ENCODE measurements at places on chromosomes 11 and 22.

- H3K4me1 ChIP-seq = no peaks in the 10 kb centered on the region
- no peaks in the 10 kb centered on the region for H3K27me3 ChIP-seq
- H3K27ac ChIP-seq = peak overlapping the region; percentile 31
- no peak for DNase-seq
Measured at GRCh38 chr11:12914400-12914912, 94.7 kb upstream of the RASSF10 start.

- no peaks in the 10 kb centered on the region for H3K27me3 ChIP-seq
- H3K4me1 ChIP-seq = peaks cover 4% of the 10 kb centered on the region
- no peaks in the 10 kb centered on the region for H3K36me3 ChIP-seq
Measured at GRCh38 chr11:70065318-70066135, 12.6 kb upstream of the ANO1 start.

GRCh38 chr22:17267661-17268330, 48.6 kb upstream of the ADA2 start:
- no peak overlapping the region for H3K4me3 ChIP-seq
- no peaks in the 10 kb centered on the region for H3K27me3 ChIP-seq
- no peaks in the 10 kb centered on the region for H3K36me3 ChIP-seq
- H3K27ac ChIP-seq = no peak overlapping the region

DNA sequence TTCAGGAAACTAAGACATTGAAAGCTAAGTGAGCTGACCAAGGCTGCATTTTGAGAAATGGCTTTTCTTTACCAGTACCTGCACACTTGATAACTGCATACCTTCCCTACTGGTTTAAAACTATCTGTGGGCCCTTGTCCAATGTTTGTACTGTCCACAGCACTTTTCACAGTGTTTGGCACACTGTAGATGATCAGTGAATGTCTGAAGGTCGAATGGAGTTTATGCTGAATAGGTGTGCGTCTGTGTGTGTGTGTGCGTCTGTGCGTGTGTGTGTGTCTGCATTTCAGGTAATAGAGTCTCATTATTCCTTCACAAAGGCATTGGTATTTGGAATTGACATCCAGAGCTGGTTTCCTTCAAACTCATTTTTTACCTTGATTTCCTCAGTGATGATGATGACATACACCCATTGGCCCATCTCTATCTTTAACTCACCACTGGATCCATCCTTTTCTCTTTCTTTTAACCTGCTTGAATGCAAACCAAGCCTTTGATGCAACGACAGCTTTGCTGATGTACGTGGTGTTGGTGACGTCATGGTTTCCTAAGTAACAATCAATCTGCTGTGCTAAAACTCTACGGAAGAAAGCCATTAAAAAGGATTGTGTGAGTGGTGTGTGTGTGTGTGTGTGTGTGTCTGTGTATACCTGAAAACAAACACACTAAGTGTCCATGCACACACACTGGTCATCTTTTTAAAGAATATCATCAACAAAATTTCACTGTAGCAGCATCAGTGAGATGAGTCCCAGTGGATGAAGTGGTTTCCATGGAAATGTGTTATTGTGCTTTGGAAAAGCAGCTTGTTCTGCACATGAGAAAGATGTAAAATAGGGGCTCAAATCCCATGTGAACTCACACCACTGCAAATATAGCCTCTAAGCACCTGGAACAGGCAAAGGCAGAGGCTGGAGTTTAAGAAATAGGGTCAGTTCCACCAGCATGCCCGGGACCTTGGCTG, 490.2 kb upstream of the B3GAT1 start:
- H3K27me3 ChIP-seq = no peaks in the 10 kb centered on the region
- no peaks in the 10 kb centered on the region for H3K36me3 ChIP-seq
- H3K4me1 ChIP-seq = no peaks in the 10 kb centered on the region

DNA sequence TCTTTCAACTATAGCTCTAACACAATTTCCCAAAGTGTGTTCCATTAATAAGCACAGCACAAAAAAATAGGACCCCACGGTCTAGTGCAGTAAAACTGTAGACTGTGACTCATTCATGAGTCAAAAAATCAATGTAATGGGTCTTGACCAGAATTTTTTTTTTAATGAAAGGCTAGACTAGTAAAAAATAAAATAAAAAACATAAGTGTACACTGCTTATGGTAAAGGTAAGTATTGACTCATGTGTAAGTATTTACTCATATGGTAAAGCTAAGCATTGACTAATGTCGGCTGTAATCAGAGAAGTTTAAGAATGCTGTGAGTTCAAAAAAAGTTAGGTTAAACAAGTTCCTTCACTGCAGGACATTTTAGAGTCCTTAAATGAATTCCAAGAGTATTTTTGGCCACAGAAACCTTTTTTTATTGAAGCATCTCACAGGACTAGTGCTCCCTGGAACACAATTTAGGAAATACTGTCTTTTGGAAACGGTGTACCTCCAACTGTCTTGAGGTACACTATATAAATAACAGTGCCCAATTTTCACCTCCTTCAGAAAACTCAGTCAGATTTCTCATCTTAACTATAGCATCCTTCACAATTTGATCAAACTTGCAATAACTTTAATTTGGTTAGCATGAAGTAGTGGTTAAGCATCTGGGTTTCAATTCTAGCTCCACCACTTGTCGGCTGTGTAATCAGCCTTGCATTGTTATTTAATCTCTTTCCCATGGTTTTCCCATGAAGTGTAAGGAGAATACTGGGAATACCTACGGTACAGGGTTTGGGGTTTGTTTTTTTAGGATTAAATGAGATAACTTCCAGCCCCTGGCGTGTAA, 2.1 kb downstream of the CCDC73 start:
- no peak for DNase-seq
- no peak overlapping the region for H3K4me3 ChIP-seq
- peaks cover 8% of the 10 kb centered on the region for H3K4me1 ChIP-seq
- H3K36me3 ChIP-seq = no peaks in the 10 kb centered on the region
- H3K27me3 ChIP-seq = no peaks in the 10 kb centered on the region

- no peak for DNase-seq
- no peaks in the 10 kb centered on the region for H3K36me3 ChIP-seq
- H3K27ac ChIP-seq = peak overlapping the region; percentile 44
- H3K27me3 ChIP-seq = peaks cover 15% of the 10 kb centered on the region
- no peak overlapping the region for H3K4me3 ChIP-seq
Measured at GRCh38 chr11:61082062-61082870, 20.0 kb upstream of the CD5 start.

GRCh38 chr11:111173221-111173620, 72.3 kb upstream of the POU2AF2 start:
- H3K4me3 ChIP-seq = no peak overlapping the region
- DNase-seq = no peak
- no peaks in the 10 kb centered on the region for H3K27me3 ChIP-seq

DNA sequence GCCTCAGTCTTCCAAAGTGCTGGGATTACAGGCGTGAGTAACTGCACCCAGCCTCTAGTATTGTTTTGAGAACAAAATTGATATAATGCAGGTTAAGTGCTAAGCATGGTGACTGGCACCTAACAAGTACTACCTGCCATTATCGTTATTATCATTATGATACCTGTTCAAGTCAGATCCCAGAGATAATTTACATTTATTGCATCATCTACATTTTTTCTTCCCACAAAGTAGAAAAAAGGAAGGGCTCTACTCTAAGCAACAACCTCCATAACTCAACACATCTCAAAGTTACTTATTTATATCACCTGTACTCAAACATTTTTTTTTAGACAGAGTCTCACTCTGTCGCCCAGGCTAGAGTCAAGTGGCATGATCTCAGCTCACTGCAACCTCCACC, 42.1 kb downstream of the DCDC1 start:
- H3K4me1 ChIP-seq = no peaks in the 10 kb centered on the region
- H3K27ac ChIP-seq = no peak overlapping the region
- H3K4me3 ChIP-seq = no peak overlapping the region
- no peak for DNase-seq

- no peak overlapping the region for H3K4me3 ChIP-seq
- H3K36me3 ChIP-seq = no peaks in the 10 kb centered on the region
Measured at GRCh38 chr11:96156379-96156722, 186.6 kb downstream of the MAML2 start.

- no peaks in the 10 kb centered on the region for H3K27me3 ChIP-seq
- no peak for DNase-seq
- H3K4me3 ChIP-seq = no peak overlapping the region
- H3K4me1 ChIP-seq = peaks cover 15% of the 10 kb centered on the region
- H3K36me3 ChIP-seq = no peaks in the 10 kb centered on the region
Measured at GRCh38 chr22:28142361-28142961, 223.4 kb upstream of the PITPNB start.

DNA sequence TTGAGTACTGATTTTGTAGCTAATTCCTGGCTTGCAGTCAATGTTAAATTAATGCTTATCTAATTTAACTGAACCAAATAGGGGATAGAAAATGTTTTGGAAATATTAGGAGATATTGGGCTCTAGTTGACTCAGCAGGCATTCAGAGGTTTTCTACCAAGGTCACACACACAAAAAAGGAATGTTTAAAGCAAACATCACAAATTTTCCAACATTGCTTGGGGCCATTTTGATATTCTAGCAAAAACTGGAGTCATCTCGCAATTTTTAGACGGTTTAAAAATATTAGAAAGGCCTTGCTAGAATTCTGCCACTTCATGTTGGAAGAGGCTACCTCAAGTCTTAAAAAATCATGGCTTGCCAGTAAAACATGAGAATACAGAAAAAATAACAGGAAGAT, 2082.1 kb upstream of the RAG2 start:
- no peaks in the 10 kb centered on the region for H3K36me3 ChIP-seq
- H3K4me1 ChIP-seq = no peaks in the 10 kb centered on the region
- H3K4me3 ChIP-seq = no peak overlapping the region
- DNase-seq = no peak
- no peaks in the 10 kb centered on the region for H3K27me3 ChIP-seq

- H3K4me3 ChIP-seq = no peak overlapping the region
- no peak overlapping the region for H3K27ac ChIP-seq
- peaks cover 11% of the 10 kb centered on the region for H3K4me1 ChIP-seq
- no peak for DNase-seq
Measured at GRCh38 chr11:30502305-30502704, 83.8 kb downstream of the MPPED2 start.

- H3K4me1 ChIP-seq = no peaks in the 10 kb centered on the region
- DNase-seq = no peak
- no peak overlapping the region for H3K4me3 ChIP-seq
Measured at GRCh38 chr11:34509336-34509876, 4.2 kb downstream of the ELF5 start.

- H3K27me3 ChIP-seq = no peaks in the 10 kb centered on the region
- DNase-seq = no peak
- H3K4me1 ChIP-seq = no peaks in the 10 kb centered on the region
- no peak overlapping the region for H3K4me3 ChIP-seq
- H3K27ac ChIP-seq = no peak overlapping the region
- no peaks in the 10 kb centered on the region for H3K36me3 ChIP-seq
Measured at GRCh38 chr11:130763087-130763980, 152.9 kb downstream of the SNX19 start.

DNA sequence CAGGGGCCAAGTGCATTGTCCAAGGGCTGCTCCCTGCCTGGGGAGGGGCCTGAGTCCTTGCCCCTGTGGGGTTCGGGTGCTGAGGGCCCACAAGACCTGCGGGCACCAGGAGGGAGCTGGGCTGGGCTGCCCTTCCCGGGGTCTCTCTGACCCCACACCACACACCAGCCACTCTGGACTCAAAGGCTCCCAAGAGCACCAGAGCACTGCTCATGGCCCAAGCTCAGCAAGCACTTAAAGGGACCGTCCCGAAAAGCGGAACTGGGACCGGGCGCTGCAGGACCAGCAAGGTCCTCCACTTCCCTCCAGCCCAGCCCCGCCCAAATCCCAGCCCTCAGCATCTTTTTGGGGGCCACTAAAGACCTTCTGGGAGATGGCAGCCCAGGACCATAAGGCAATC, 5.3 kb downstream of the LSP1 start:
- DNase-seq = no peak
- H3K36me3 ChIP-seq = no peaks in the 10 kb centered on the region
- H3K4me3 ChIP-seq = no peak overlapping the region
- H3K27ac ChIP-seq = no peak overlapping the region
- peaks cover 29% of the 10 kb centered on the region for H3K4me1 ChIP-seq
- H3K27me3 ChIP-seq = no peaks in the 10 kb centered on the region

DNA sequence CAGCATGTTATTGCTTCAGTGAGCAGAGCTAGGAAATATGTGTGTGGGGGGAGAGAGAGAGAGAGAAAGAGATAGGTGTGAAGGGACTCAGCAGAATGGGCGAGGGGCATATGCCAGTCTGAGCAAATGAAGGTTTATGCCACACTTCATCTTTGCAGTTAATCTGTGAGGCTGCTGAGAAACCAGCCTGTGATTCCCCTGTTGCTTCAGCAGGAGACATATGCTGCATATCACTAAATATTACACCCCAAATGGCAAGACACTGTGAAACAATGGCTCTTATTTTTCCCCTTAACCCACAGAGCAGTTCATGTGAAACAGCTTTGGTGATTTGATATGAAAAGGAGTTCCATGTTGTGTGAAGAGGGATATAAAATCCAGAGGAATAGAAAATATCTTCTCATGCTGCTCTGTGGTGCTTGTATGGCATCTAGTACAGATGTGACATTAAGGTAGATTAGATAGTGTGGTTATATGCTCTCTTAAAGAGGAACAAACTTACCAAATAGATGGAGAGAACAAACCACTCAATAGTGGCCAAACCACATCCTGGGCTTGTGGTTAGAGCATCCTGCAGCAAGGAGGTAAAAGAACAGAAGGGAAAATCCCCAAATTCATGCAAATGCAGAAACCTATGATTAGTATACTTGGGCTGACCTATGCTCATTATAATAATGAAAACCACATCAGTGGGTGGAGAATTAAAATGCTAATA, 864.2 kb downstream of the FAM181B start:
- no peak overlapping the region for H3K4me3 ChIP-seq
- H3K27me3 ChIP-seq = no peaks in the 10 kb centered on the region
- H3K36me3 ChIP-seq = no peaks in the 10 kb centered on the region
- H3K27ac ChIP-seq = no peak overlapping the region
- no peak for DNase-seq

- H3K4me3 ChIP-seq = peak overlapping the region; percentile 47
- H3K36me3 ChIP-seq = no peaks in the 10 kb centered on the region
- DNase-seq = no peak
- H3K27me3 ChIP-seq = no peaks in the 10 kb centered on the region
- H3K27ac ChIP-seq = peak overlapping the region; percentile 92
Measured at GRCh38 chr22:23520863-23521440, 59.1 kb downstream of the IGLL1 start.

GRCh38 chr11:44805596-44805995, 78.8 kb downstream of the TSPAN18 start:
- H3K4me3 ChIP-seq = no peak overlapping the region
- H3K4me1 ChIP-seq = peaks cover 13% of the 10 kb centered on the region
- H3K27ac ChIP-seq = no peak overlapping the region
- no peak for DNase-seq
- H3K36me3 ChIP-seq = no peaks in the 10 kb centered on the region

Measured in esophagus squamous epithelium (tissue), 5 donors.